NCI-H1694 treated with DMSO at 0.1 percent for 48 hours (cell line): ENCODE measurements at places on chromosomes 6 and 20.

DNA sequence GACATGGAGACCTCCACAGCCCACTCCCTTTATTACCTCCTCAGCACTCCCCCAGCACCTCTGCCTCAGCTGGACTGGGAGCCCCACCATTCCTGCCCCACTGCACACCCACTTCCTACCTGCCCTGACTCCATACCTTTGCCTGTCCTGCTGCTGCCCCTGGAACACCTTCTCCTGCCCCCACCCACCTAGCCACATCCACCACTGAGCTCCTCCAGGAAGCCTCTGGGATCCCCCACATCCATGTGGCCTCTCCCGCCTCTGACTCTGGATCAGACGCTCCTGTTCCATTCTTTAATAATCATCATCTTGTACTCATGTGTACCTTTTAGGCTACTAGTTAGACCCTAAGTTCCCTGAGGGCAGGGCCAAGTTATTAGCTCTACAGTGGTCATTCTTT, 2.2 kb upstream of the SDCBP2 start:
- no peak for DNase-seq

- DNase-seq: no peak
Measured at GRCh38 chr6:152746172-152746553, 4.4 kb upstream of the VIP start.

DNA sequence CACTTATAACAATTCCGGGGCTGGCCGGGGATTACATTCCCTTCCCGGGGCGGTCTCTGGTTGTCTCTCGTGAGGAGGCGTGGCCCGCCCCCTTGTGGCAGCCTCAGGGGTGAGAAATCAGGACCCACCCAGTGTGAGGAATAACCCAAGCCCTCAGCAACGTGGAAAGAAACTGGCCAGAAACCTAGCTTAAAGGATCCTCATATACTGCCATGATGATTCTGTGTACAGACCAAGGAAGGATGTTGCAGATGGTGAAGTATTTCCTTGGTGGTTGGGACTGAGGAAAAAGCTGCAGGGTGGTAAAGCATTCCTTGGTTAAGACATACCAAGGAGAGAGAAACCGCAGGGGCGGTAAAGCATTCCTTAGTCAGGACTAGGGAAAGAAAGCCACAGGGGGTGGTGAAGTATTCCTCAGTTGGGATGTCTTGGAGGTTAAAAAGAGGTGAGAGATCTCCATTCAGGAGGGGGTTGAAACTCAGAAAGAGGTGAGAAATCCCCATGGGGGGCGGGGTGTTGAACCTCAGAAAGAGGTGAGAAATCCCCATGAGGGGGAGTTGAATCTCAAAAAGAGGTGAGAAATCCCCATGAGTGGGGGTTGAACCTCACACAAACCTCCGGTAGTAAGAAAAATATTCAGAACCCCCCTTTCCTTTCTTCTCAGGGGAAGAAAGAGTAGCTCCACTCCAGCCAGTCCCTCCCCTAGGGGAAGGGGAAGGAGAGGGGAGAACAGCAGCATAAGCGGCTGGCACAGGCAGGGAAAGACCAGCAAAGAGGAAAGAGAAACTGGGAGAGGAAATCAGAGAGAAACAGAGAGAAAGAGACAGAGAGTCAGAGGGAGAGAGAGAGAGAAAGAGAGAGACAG, 238.1 kb downstream of the RNGTT start:
- no peak for DNase-seq

DNA sequence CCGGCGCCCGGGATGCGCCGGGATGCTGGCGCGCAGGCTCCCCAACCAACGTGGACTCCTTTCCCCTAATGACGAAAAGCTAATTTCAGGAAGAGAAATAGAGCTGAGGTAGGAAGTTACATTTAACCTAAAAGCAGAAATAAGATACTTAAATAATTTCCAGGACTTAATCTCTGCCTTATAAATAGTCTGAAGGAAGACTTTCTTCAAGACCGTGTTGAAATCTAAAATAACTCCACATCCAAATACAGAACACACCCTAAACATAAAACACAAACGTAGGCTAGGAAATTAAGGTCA, 1.3 kb downstream of the ASF1A start:
- DNase-seq: no peak

DNA sequence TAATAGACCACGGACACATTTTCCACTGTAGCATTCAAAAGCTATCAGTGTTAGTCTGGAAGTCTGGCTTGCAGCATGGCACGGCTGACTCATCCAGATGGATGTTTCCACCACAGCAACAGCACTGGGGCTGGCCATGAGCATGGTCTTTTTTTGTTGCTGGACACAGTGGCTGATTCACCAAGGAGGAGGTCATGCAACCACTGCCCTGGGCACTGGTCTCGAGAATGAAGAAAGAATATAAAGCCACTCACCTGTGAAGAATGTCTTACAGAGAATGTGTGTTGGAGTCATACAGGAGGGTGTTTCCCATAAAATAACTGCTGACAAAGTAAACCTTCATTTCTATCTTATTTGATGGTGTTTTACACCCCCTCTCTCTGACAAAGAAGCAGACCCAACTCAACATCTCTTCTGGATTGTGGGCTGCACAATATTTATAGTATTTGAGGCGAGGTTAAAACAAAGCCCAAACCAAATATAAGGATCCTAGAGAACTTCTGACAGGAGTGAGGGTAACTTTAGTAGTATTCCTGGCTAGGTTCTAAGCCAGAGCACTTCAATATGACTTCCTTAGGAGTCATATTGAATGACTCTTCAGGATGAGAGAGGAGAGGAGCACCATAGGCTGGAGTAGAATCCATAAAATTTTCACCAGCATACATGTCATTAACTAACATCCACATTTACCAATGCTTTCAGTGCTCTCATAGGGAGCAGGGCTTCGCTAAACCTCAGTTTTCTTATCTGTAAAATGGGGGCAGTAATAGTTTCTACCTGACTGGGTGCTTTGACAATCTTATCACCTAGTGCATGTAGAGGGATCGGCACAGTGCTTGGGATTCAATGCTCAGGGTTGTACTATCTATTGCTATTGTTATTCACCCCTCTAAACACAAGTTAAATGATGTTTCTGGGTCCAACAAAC, 121.4 kb downstream of the KIF13A start:
- DNase-seq: peak; percentile 42

GRCh38 chr20:23272176-23273029, 78.2 kb upstream of the NXT1 start:
- no peak for DNase-seq

- no peak for DNase-seq
Measured at GRCh38 chr6:25137916-25138232, 141.3 kb upstream of the CARMIL1 start.
